ENCODE measurements at places on chromosomes 7 and 10. TPM values are rescaled to one million over a fixed set of nuclear protein-coding genes. Genes with fewer than 3 reads are reported as not detected.

DNA sequence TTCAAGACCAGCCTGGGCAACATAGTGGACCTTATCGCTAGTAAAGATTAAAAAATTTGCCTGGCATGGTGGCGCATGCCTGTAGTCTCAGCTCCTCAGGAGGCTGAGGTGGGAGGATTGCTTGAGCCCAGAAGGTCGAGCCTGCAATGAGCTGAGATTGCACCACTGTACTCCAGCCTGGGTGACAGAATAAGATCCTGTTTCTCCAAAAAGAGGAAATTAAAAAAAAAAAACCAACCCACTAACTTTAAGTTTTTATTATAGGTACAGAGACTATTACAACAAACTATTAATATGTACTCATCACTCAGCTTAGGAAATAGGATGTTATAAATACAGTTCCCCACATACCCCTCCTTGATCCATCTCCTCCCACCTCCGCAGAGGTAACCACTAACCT is 30.2 kb downstream of the DHTKD1 start:
- no peaks in the 10 kb centered on the region for H3K4me1 ChIP-seq
- H3K27ac ChIP-seq: no peak overlapping the region
- peaks cover 11% of the 10 kb centered on the region for H3K36me3 ChIP-seq
- DNase-seq: no peak
- no peak overlapping the region for H3K4me3 ChIP-seq

GRM3 gene
- not detected for total RNA-seq

DNA sequence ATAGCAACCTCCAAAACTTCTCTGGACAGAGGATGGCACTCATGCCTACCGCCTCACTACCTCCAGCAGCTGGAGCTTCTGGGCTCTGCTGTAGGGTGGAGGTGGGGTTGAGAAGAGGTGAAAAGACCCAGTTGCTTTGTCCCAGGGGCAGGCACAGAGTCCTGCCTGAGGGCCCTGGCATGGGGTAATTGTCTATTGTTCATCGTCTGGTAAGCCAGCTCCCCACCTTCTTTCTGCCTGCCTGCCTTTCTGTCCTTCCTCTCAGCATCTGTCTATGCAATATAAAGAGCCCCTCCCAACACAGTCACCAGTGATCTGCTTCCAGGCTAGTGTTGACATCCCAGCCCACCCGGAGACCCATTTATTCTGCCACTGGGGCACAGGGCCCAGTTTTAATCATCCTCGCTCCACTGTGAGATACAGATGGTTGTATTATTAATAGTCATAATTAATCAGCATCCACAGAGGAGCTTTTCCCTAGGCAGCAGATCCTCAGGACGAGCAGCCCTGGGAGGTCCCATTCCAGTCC is 39.0 kb downstream of the ZMIZ1 start:
- DNase-seq: no peak
- no peak overlapping the region for H3K4me3 ChIP-seq
- H3K27ac ChIP-seq: no peak overlapping the region
- H3K4me1 ChIP-seq: peaks cover 53% of the 10 kb centered on the region
- peaks cover 6% of the 10 kb centered on the region for H3K36me3 ChIP-seq
- no peaks in the 10 kb centered on the region for H3K27me3 ChIP-seq

DNA sequence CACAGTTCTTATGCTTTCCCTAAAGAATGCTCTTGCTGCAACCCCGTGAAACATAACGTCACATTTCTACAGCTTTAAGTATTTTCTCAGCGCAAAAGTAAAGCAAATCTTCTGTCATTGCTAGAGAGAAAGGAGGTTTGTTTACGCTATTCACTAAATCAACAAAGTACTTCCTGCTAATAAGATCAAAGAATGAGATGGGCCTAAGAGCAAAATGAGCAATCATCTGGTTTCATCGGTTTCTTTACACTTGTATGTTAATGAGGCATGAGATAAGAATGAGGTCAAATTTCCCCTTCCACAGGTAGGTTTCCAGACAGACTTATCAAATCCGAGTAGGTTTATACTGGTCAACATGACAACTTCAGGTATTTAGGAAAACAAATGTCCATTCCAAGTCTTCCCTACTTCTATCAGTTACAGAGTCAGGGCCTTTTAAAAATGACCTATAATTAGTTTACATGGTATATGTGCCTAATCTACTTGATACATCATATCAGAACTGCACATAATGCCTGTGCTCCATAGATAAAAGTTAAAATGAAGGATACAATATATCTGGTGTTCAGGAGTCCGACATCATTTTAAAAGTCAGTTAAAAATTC is 8.4 kb downstream of the USP6NL start:
- peaks cover 8% of the 10 kb centered on the region for H3K4me1 ChIP-seq
- H3K27ac ChIP-seq: no peak overlapping the region
- H3K36me3 ChIP-seq: no peaks in the 10 kb centered on the region
- peak; percentile 46 for DNase-seq

GNAT3 gene
- not detected for total RNA-seq

DNA sequence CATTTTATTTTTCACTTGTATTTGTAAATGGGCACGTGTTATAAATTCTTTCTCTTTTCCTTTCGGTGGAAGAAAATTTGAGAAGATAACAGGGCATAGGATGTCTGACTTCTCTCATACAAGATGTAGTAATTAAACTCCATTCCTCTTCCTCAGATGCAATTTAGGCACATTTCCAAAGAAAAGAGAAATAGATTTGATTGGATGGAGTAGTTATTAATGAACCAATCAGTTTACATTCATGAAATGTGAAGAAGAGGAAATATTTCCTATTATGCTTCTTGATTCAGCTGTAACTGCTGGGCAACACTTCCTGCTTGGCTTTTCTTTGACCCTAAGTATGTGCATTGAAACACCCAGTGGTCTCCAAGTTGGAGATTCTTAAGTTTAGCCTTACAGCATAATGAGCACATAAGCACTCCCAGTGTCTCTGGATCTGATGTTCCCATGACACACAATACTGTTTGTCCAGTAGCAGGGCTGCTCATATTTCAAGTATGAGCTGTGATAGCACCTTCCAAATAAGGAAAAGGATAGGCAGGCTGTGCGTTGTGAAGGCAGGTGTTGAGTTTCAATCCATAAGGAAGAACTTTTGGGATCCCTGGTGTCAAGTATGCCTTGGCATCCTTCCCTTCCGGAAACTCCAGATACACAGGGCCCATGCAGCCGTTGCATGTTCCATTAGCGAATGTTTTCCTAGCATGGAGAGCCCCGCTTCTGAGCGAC is 33.4 kb upstream of the COBL start:
- H3K27ac ChIP-seq: no peak overlapping the region
- no peaks in the 10 kb centered on the region for H3K4me1 ChIP-seq
- no peak for DNase-seq
- H3K4me3 ChIP-seq: no peak overlapping the region

ZMIZ2 gene
- 76.8 TPM for total RNA-seq

DNA sequence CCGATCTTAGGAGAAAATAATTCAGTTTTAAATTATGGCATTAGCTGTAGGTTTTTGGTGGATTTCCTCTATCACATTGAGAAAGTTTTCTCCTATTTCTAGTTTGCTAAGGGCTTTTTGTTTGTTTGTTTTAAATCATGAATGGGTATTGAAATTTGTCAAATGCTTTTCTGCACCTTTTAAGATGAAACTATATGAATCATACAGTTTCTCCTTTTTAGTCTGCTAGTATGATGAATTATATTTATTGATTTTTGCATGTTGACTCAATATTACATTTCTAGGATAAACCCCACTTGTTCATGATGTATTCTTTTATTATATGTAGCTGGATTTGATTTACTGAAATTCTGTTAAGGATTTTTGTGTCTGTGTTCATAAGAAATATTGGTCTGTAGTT is 70.3 kb upstream of the PIP4K2A start:
- H3K36me3 ChIP-seq: no peaks in the 10 kb centered on the region
- H3K27ac ChIP-seq: no peak overlapping the region
- H3K27me3 ChIP-seq: no peaks in the 10 kb centered on the region
- DNase-seq: no peak
- H3K4me1 ChIP-seq: no peaks in the 10 kb centered on the region

GRCh38 chr10:8616166-8616565 is 561.7 kb downstream of the GATA3 start:
- DNase-seq: no peak
- H3K27ac ChIP-seq: no peak overlapping the region
- H3K27me3 ChIP-seq: no peaks in the 10 kb centered on the region
- no peaks in the 10 kb centered on the region for H3K4me1 ChIP-seq

DNA sequence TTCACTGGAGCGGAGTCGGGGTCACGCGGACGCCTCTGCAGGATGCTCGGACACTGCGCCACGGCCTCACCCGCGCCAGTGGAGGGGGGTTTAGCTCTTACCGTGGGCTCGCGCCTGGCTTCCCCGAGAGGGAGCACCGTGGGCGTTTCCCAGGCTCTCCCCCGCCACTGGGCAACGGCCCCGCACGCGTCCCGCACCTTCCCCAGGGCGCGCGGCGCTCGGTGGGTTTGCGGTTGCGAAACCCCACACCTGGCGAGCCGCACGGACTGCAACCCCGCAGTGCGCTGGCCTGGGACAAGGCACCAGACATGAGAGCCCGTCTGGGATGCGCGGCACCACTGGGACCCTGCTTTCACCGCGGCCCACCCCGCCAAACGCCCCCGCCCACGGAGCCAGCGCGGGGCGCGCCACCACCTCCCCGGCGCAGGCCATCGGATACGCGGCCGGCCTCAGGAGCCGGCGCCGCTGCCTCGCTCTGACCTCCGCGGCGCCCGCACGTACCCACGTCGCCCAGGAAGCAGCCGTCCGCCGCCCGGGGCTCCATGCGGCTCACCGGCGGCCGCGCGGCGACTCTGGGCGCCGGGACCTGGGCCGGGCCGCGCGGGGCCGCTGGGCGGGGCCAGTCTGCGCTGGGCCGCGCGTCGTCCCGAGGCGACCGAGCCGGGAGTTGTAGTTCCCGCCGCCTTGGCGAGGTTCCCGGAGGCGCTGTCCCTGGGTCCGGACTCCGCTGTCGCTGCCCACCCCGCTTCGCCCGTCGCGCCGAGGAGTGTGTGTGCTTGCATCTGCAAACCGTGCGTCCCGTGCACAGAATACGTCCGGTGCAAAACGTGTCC is at the start of gene ASB13:
Gene ASB13 (minus strand): TSS at position 588 of the 833 bp plus-strand sequence. CDS start 44 bp downstream, at position 544.
- no peak within 1 kb of the TSS for H3K27ac ChIP-seq
- DNase-seq: no peak
- peaks cover 5% of the 10 kb centered on the region for H3K27me3 ChIP-seq

DNA sequence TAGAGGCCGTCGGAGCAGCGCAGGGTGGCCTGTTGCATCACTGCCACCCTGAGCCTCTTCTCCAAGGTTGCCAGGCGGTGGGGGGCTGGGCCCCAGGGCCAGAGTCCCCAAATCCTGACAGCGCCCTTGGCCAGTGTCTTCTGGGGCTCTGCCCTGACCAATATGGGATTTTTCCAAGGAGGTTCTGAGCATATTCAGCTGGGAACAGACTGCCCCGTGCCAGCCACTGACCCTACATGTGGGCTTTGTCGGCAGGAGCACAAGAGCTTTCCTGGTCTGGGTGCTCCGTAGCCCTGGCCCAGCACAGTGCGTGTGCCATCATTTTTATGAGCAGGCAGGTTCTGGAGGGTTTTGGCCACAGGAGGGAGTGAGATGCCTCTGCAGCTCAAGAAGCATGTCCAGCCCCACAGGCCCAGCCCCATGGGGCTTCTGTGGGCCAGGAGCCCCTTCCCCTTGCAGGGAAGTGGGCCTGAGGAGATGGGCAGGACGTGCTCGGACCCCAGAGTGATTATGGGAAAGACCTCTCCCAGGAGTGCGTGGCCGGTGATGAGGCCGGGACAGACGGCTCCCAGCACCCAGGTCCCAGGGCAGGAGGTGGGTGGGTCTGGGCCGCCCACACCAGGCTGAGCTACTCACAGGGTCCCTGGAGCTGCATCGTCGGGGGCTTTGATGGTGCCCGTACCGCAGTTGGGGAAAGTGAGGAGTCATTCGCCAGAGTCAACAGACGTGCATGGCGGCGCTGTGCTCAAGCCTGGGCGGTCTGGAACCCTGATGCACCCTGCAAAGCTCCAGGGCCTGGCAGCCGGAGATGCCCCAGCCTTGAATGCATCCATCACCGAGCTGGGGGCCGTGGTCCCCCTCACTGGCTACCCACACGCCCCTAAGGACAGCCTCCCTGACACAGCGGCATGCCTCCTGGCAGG is 66.6 kb downstream of the PWWP2B start:
- no peak for DNase-seq
- no peak overlapping the region for H3K4me3 ChIP-seq
- no peaks in the 10 kb centered on the region for H3K36me3 ChIP-seq
- H3K4me1 ChIP-seq: no peaks in the 10 kb centered on the region
- no peak overlapping the region for H3K27ac ChIP-seq
- H3K27me3 ChIP-seq: no peaks in the 10 kb centered on the region

USP54 gene
- total RNA-seq: 85.9 TPM

PTF1A gene
- not detected for total RNA-seq

GRCh38 chr10:84308481-84309304 is 19.7 kb upstream of the CCSER2 start:
- peak; percentile 88 for DNase-seq
- peak overlapping the region; percentile 45 for H3K27ac ChIP-seq
- no peak overlapping the region for H3K4me3 ChIP-seq
- no peaks in the 10 kb centered on the region for H3K36me3 ChIP-seq

DNA sequence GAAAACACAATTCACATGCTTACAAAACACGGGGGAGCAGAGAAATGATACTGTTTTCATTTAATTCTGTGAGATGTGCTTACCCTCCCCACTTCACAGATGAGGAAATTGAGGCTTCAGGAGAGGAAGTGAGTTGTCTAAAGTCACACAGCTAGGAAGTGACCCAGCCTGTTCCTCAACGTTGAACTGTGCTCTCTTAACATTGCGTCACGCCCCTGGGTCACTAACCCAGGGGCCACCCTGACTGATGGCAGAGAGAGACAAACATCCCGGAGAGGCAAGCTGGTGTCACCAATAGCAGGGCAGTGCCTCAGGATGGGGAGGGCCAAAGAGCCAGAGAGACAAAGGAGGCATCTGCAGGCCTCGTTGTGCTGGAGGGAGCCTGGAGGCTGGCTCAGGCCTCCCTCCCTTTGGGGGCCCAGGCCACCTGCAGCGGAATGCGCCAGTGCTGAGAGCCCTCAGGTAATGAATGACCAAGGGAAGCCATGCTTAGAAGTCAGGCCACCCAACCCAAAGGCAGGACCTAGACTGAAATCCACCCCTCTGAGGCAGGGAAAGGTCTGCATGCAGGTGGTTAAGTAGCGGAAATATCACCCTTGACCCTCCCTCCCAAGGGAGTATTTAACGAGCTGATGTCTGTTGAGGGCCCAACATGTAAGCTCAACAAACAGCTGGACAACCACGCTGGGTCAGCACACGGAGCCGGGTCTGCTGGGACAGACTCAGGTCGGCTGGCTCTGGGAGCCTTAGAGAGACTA is 81.3 kb downstream of the C10orf105 start:
- H3K36me3 ChIP-seq: no peaks in the 10 kb centered on the region
- no peak overlapping the region for H3K27ac ChIP-seq
- DNase-seq: no peak
- H3K4me1 ChIP-seq: no peaks in the 10 kb centered on the region

GRCh38 chr10:100498059-100498458 is 21.6 kb downstream of the SEC31B start:
- no peaks in the 10 kb centered on the region for H3K4me1 ChIP-seq
- no peaks in the 10 kb centered on the region for H3K36me3 ChIP-seq
- H3K4me3 ChIP-seq: no peak overlapping the region
- no peak for DNase-seq

GRCh38 chr7:77698042-77698625 is 1.9 kb downstream of the RSBN1L start:
- no peak for DNase-seq
- H3K27ac ChIP-seq: peak overlapping the region; percentile 78
- H3K4me1 ChIP-seq: peaks cover 12% of the 10 kb centered on the region
- peak overlapping the region; percentile 97 for H3K4me3 ChIP-seq
